ENCODE measurements at places on chromosomes 7 and 10. TPM values are rescaled to one million over a fixed set of nuclear protein-coding genes. Genes with fewer than 3 reads are reported as not detected.

GRCh38 chr10:3460420-3461128 is 288.0 kb upstream of the PITRM1 start:
- no peak for DNase-seq

DNA sequence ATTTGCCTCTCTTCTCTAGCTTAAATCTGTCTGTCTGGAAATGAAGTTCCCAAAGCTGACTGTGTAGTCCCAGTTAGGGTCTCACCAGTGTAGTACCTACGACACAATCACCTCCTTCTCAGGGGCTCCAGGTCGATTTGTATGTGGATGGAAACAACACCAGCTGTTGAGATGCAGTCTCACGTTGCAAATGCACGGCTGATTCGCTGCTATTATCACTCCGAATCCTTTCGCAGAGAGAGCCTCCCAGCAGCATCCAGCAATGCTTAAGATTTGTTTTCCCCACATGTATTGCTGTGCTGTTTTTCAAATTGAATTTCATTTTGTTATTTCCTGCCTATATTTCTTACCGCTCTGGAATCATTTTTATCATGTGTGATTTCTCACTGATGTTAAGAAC is 16.3 kb downstream of the VSTM4 start:
- no peak for DNase-seq

- no peak for DNase-seq
Observed at GRCh38 chr7:137325927-137326326, 17.6 kb downstream of the PTN start.

The ZCWPW1 gene
- 11.8 TPM for total RNA-seq

- no peak for DNase-seq
Observed at GRCh38 chr7:2497500-2498336, 21.5 kb upstream of the GRIFIN start.

The PHKG1 gene
- 2.4 TPM for total RNA-seq

- no peak for DNase-seq
Observed at GRCh38 chr10:1581189-1581588, 156.1 kb downstream of the ADARB2 start.

The CDNF gene
- total RNA-seq, result not detected

DNA sequence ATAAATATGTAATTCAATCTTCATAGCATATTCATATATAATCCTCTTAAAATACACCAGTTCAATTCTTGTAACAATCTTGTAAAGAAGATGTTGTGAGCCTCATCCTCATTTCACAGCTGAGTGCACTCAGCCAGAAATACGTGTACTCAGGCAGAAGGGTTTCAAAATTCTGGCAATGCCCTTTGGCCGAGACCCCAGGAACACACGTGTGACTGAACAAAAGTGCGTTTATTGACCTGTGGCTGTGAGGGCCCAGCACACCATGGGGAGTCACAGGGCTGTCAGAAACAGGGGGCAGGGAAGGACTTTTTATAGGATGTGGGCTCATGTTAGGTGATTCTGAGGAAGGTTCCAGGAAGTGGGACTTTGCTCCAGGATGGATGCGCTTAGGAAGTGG is 21.5 kb downstream of the GIMAP8 start:
- DNase-seq, result no peak

GRCh38 chr10:29751240-29751639 is 116.5 kb upstream of the SVIL start:
- no peak for DNase-seq

DNA sequence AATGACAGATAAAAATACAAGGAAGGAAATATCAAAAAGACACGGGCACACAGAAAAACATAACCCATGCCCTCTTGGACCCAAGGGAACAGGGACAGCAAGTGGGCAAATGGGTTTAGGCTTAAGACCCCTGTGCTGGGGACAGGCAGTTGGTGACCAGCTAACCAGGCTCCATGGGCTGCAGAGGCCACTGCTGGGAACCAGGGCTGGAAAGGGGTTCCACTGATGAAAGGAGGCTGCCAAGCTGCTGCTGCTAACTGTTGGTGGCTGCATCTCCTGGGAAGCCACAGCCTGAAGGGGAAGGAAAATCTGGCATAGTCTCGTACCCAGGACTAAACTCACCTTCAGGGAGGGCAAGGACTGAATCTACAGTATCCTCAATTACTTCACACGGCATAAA is 579.2 kb upstream of the MGMT start:
- no peak for DNase-seq

DNA sequence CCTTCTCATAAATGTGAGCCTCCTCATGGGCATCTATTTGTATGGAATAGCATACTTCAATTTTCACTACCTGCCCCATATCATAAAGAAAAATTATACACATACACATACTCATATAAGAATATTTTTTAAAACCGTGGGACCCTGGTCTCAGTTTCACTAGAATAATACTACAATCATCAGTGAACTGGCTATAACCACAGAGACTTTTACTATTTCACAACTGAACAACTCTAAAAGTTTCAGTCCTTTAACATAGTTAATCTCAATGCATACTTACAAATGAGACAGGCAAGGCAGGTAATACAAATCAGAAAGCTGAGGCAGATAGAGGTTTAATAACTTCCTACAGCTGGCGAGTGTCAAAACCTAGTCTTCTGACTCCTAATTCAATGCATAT is 83.1 kb downstream of the LRRN3 start:
- no peak for DNase-seq

The ELFN1 gene
- total RNA-seq, result 0.96 TPM

DNA sequence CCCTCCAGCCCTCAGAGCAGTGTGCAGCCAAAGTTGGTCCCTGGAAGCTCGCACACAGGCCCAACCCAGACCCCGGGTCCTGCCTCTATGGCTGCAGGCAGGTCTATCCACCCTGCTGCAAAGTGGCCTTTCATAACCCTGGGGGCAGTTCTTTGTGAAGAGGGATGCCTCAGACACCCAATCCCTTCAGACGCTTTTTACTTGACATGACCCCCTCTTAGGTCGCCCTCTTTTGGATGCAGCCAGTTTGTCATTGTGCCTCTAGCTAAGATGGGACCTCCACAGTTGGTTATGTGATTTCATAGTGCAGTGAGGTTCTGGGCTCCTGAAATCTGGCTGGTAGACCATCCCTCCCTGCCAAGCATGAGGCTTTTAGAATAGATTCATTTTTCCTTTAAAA is 27.3 kb downstream of the SMKR1 start:
- DNase-seq, result no peak

- DNase-seq, result no peak
Observed at GRCh38 chr10:15879663-15880062, 19.4 kb upstream of the MINDY3 start.

GRCh38 chr7:155477476-155477875 is 19.5 kb downstream of the EN2 start:
- DNase-seq, result no peak

- no peak for DNase-seq
Observed at GRCh38 chr10:47360419-47361040, 12.4 kb downstream of the RBP3 start.

The ANKRD2 gene
- total RNA-seq, result not detected

DNA sequence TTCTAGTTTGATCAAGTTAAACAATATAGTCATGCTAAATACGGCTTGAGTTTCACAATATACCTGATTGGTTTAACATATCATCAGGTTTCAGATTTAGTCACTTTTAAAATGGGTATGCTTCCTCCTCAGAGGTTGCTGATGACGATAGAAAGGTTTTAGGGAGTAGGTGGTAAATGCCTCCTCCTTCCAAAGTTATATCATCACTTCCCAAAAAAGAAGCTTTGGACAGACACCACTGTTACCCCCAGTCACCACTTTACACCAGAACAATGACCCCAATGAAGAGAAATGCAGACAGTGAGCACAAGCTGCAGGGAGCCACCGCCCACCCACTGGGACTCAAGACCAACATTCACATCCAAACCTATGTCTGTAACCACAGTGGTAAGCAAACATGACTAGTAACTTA is 244.6 kb downstream of the SORCS1 start:
- no peak for DNase-seq

DNA sequence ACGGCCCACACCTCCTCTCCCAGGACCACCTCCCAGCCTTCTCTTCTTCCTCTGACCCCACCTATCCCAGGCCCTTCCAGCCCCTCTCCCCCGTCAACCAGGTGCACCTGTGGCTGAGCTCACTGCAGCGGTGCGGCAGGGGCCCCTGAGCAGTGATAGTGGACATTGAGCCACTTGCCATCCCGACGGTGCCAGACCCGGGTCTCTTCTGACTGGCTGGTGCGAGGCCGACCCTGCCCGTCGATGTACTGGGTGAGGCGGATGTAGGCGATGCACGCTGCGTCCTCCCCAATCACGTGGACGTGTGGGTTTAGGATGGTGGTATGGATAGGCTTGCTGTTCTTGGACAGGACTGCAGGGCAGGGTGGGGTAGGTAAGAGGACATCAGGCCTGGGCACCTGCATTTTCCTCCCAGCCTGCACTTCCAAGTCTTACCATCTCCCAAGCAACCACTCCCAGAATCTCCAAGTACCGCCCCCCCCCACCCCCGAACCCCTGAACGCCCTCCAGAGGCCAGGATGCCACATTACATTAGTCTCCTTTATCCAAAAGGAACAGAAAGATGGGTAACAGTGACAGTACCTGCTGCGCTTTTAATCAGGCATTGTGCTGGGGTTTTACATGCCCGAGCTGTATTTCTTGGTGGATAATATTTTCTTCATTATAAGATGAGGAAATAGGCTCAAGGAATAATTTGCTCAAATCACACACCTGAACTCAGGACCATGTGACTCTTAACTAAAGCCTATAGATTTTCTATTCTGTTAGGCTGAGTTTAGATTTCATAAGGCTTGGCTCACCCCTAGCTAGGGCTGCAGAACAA is 3.7 kb upstream of the NDST2 start:
- no peak for DNase-seq

DNA sequence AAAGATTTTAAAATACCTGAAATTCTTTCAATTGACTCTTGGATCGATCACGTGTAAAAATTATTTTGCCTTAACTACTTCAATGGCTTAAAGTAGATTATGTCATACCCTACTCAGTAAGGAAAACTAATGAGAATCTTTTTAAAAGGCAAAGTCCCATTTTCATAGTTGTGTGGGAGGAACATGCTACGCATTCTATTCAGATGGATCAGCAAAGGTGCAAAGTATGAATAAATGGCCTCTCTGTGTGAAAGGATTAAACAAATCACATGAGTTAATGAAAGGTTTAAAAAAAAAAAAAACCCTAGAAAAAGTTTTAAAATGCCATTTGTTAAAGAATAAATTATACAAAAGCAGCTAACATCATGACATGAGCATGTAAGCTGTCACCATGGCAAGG is 77.1 kb downstream of the ENO4 start:
- DNase-seq, result no peak

- DNase-seq, result no peak
Observed at GRCh38 chr10:72244573-72245038, 28.5 kb upstream of the ASCC1 start.

DNA sequence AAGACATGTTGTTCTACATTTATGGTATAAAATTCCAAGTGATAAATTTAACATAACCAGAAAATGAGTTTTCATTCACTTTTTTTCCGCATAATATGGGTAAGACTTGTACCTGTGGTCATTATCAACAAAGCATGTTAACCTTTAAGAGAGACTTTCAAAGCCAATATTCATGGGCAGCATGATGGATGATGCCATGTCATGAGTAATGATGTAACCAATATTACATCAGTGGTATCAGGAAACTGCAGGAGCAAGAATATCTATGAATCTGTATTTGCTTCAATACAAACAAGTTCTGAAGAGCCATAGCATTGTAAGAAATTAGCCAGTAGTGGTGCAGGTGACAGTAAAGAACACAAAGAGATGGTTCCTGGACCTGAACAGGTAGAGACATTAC is 126.9 kb downstream of the C1GALT1 start:
- DNase-seq, result no peak

The SPDYE6 gene
- not detected for total RNA-seq

- no peak for DNase-seq
Observed at GRCh38 chr10:23031318-23031717, 64.1 kb upstream of the MSRB2 start.

DNA sequence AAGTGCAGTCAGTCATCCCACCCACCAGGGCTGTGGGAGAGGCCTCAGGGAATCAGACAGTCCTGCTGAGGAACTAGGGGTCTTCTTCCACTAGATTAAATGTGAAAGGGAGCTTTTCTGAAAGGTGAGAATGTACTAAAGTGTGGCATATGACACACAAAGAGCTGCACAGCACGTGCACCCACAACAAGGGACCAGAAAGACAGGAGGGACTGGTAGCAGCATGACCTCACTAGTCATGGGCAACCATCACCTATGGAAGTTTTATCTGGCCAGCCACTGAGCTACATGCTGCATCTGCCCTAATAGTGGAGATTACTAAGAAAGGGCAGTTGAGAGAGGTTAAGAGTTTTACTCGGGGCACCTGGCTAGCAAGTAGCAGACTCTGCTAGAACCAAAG is 204.4 kb upstream of the AOAH start:
- DNase-seq, result no peak

The MGAM2 gene
- 2.9 TPM for total RNA-seq

DNA sequence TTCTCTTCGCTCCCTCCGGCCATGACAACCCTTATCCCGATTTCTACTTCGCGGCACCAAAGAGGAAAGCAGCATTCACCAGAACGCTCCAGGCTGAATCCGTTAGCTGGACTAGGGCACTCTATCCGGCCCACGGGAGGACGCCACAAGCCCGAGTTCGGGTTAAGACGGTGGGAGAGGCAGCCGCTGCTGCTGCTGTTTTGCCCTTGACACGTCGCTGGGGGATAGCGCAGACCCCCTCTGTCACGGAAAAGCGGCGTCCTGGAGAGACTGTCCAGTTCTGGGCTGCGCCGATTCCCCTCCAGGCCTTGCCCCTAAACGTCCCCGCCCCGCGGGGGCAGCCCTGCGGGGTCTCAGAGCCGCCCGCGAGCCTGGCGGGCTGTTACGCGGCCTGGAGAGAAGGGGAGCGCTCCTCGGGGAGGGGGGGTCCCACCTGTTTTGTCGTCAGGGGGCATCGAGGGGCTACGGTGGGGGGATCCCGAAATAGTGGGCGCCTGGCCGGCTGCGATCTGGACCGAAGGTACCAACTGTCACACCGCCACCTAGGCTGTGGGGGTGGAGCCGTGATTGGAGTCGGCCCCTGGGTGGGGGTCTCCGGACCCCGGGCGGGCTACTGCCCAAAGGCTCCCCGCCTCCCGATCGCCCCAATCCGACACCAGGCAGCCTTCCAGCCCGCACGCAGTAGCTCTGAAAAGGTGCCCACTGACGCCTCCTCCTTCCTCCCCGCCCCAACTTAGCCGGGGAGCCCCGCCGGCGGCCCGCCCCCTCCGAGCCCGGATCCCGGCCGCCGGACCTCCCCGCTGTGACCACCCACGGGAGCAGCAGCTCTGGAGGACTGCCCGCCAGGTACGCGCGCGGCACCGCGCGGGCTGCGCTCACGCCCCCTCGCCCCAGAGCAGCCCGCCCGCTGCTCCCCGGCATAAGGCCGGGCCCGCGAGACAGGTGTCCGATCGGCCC is 772 bp downstream of the SGMS1 start:
- DNase-seq, result peak; percentile 68

DNA sequence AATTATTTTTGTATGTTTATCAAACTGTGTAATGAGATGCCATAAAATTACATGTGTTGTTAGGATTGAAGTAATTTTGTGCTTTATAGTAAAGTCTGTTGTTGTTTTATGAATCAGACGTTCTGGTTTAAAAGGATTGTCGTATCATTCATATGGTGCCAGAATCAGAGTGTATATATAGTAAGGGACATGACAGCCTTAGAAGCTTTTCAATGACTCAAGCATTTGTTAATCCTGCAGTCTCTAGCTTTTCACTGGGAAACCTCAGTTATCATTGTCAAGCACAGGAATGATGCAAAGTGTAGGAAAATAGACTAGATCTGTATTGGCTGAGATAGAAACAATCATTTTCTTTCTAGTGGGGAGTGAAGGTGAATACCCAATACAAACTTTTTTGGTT is 57.5 kb downstream of the TRRAP start:
- DNase-seq, result no peak

GRCh38 chr10:693506-693905 is 4.0 kb upstream of the DIP2C start:
- DNase-seq, result peak; percentile 17
